ENCODE measurements at places on chromosomes 1 and 21. TPM values are rescaled to one million over a fixed set of nuclear protein-coding genes. Genes with fewer than 3 reads are reported as not detected.

Gene SHISAL2A
- polyA plus RNA-seq, result 0.16 TPM

Gene SLAMF7
- polyA plus RNA-seq, result 4.0 TPM

Gene SLX9
- polyA plus RNA-seq, result 12.4 TPM

Gene NEK2
- 4.7 TPM for polyA plus RNA-seq

Gene GSTM1
- polyA plus RNA-seq, result 125 TPM

Gene MYCBP
- 13.0 TPM for polyA plus RNA-seq

Gene SPRR2A
- 4,263 TPM for polyA plus RNA-seq

All from esophagus (tissue), 2 donors.